Chondrocyte (in vitro differentiated cells): ENCODE measurements at places on chromosomes 13 and 19. TPM values are rescaled to one million over a fixed set of nuclear protein-coding genes. Genes with fewer than 3 reads are reported as not detected.

DNA sequence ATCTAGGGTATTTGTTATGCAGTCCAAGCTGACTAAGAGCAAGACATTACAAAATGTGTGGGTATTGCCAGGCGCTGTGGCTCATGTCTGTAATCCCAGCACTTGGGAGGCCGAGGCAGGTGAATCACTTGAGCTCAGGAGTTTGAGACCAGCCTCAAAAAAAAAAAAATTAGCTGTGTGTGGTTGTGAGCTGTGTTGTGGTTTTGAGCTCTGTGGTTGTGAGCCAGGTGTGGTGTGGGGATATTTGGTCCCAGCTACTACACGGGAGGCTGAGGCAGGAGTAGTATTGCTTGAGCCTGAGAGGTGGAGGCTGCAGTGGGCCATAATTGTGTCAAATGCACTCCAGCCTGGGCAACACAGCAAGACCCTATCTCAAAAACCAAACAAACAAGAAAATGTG lies 5.6 kb upstream of the KEAP1 start:
- no peak for DNase-seq

DNA sequence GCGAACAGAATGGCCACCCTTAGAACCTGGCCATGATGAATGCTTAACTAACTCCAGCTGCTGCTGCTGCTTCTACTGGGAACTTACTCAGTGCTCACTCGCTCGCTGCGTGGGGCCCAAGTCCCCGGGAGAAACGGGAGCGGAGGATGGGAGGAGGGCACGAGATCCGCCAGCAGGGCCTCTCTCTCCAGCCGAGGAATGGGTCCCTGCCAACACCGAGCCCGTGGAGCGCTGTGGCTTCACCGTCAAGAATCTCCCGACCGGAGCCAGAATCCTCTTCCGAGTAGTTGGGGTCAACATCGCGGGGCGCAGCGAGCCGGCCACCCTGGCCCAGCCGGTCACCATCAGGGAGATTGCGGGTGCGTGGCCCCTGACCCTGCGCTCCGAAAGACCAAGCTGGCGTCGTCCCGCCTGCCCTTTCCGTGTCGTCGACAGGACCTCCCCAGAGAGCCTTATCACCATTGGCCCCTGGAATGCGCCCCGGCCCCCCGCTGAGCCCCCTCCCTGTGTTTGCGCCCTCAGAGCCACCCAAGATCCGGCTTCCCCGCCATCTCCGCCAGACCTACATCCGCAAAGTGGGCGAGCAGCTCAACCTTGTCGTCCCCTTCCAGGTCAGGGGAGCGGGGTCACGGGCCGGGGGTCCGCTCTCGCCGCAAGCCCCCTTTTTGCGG lies 17.8 kb upstream of the EMC10 start:
- DNase-seq: no peak

The RASGRP4 gene
- total RNA-seq: not detected in 3 replicates

DNA sequence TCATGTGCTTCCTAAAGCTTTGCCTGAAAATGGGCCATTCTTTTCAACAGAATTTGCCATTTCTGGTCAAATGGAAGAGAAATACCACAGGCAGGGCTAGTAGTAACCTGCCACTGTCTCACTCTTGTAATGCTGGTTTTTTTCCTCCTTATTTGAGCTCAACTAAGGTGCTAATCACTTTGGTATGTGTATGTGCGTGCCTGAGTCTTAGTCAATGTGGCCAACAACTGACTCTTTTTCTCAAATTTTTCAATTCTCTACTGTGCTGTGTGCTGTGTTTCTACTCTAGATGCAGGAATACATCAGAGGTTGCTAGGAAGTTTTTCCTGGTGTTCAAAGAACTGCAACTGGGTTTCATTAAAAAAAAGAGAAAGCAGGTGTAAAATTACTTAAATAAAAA lies 870.2 kb downstream of the EFNB2 start:
- no peak for DNase-seq

The PGPEP1 gene
- total RNA-seq: 18.6 to 21.5 TPM (median 21.1 TPM) in 3 replicates

DNA sequence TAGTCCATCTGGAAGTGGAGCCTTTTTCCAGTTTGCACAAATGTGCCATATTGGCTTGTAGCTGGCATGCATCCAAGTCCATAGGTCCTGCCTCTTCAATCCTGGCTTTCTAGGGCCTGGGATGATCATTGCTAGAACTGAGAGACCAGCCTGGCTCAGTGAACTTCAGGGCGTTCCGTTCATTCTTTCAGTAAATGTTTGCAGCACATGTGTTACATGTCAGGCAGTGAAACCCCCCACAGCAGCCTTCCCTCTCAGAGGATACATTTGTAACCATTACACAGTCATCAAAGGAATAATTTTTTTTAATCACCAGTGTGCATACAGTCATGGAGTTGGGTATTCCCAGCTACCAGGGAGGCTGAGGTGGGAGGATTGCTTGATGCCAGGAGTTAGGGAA lies 9.7 kb downstream of the FUT2 start:
- DNase-seq: no peak

GRCh38 chr13:111296417-111296816 lies 24.0 kb upstream of the TEX29 start:
- DNase-seq: no peak

GRCh38 chr19:5804516-5805461 lies at the start of gene NRTN:
Gene NRTN, plus strand, starts transcription at chr19:5805067. Its CDS starts 19,099 bp downstream, at chr19:5824166.
- no peak for DNase-seq

DNA sequence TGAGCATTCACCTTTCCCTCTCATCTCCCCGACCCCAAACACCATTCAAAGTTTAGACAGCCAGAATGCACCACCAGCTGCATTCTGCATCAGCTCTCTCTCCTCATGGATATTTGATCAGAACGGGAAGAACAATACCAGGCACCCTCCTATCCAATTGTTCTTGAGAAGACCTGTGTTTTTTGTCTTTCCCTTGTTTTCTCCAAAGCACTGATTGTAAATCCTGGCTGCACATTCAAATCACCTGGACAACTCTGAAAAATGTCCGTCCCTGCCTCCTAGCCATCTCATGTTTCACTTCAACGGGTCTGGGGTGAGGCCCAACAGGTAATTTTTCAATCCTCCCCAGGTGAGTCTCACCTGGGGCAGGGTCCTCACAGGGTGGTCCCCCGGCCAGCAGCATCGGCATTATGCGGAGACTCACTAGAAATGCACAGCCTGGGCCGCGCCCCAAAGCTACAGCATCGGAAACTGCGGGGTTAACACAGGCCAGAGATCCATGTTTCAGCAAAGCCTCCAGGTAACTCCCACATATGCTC lies 5.5 kb downstream of the IRS2 start:
- no peak for DNase-seq

The ZNF534 gene
- total RNA-seq: not detected in 3 replicates

DNA sequence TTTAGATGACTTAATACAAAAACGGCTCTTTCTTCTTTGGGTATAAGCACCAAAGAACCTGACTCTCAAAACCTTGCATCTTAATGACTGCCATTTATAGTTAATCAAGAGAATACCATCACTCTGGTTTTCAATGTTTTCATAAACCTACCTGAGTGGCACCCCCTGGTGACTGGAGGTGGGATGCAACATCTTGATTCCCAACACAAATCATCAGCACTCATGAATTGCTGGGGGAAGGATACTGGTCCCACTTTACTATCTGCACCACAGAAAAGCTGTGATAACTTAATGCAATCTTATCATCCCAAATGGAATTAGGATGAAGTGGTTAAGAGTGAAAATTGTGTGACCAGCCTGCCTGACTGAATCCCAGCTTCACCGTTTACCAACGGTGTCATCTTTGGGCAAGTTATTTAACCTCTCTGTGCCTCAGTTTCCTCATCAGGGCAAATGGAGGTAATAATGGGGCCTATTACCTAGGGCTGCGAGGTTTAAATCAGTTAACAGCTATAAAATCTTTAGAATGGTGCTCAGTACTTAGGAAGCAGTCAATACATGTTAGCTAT lies 366.4 kb downstream of the KLF12 start:
- no peak for DNase-seq

DNA sequence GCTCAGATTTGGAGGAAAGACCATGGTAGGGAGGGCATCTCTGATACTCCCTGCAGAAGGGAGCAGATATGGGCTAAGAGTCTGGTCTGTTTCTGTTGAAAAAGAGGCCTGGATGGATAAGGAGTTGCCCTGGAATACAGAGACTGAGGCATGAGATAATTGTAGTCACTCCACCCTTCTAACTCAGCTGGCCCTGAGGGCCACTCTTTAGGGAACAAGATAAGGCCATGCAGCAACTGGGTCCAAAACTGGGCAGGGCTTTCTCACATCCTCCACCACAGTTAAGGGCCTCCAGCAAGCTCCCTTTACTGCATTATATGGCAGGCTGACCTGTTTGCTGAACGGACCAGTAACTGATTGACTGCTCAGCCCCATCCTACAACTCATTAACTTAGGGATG lies 1.3 kb downstream of the ZNF749 start:
- no peak for DNase-seq

DNA sequence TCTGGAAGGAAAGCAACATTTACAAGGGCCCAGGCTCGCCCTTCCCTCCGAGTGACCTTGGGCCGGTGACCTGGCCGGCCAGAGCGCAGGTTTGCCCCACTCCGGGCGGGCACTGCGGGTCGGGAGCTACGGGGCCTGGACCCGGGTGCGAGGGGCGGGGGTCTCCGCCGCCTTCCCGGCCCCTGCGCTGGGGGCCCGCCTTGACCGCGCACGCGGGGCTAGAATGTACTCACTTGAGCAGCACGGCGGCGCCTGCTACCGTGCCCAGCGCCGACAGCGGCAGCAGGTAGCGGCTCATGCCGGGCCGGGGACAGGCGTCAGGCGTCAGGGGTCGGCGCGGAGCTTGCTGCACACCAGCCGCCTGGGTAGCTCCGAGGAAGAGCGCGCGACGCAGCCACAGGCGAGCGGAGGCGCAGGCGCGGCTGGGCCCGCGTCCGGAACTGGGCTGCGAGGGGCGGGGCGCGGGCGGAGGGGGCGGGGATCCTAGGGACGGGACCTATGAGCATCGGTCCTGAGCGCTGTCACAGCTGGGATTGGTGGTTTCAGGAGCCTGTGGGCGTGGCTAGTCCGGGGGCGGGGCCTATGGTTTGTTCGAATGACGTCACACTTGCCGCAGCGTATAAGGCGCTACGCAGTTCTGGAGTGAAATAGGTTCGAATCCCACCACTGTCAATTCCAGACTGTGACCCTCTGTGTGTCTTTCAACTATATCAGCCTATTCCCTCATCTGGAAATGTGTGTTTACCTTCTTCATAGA lies at the start of gene RDH13:
RDH13 (minus strand) TSS at position 414 of the 757 bp plus-strand sequence; CDS start at position 298, 116 bp downstream.
- peak; percentile 98 for DNase-seq

DNA sequence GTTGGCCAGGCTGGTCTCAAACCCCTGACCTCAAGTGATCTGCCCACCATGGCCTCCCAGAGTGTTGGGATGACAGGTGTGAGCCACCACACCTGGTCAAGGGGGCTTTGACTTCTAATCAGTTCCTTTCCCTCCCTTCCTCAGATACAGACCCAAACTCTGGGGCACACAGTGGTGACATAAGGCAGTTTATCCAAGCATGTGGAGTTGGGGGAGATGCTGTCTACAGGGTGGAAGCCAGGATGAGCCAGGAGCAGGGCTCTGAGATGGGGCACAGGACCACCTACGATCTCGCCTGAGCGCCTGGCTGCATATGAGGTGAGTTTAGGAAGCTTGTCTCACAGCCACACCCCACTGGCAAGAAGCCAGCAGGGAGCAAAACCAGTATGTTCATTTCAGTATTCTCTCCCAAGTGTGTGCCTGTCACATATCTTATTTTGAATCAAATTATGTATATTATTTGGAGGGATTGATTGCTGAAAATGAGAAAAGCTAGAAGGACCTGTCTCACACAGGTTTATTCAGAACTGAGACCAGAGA lies 67.7 kb downstream of the KCTD15 start:
- no peak for DNase-seq

GRCh38 chr19:27679905-27680304 lies 1533.0 kb downstream of the UQCRFS1 start:
- no peak for DNase-seq

DNA sequence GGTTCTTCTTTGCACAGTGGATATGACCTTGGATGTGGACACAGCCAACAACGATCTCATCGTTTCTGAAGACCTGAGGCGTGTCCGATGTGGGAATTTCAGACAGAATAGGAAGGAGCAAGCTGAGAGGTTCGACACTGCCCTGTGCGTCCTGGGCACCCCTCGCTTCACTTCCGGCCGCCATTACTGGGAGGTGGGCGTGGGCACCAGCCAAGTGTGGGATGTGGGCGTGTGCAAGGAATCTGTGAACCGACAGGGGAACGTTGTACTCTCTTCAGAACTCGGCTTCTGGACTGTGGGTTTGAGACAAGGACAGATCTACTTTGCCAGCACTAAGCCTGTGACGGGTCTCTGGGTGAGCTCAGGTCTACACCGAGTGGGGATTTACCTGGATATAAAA lies 9.4 kb downstream of the RFPL4AL1 start:
- no peak for DNase-seq
